ENCODE measurements at places on chromosomes 7 and 10.

GRCh38 chr10:102611514-102612087, 32.7 kb upstream of the TRIM8 start:
- no peak for DNase-seq

- no peak for DNase-seq
These were observed 79.3 kb downstream of the CSTF2T start for GRCh38 chr10:51620131-51620530.

DNA sequence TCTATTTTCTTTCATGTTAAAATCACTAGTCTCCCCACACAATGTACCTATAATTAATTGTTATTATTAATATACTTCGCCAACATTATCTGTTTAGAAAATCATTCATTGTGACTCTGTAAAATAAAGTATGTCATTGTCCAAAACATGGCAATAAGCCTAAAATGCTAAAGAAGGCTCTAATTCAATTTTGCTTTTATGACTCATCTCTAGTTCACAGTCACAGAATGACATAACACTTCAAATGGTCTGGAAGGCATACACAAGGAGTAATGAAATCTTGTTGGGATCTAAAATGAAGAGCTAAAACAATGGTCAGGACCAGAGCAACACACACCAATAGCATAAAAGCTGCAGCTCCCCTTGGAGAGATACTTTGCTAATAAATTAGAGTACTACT, 505.8 kb downstream of the GPAM start:
- DNase-seq = no peak

DNA sequence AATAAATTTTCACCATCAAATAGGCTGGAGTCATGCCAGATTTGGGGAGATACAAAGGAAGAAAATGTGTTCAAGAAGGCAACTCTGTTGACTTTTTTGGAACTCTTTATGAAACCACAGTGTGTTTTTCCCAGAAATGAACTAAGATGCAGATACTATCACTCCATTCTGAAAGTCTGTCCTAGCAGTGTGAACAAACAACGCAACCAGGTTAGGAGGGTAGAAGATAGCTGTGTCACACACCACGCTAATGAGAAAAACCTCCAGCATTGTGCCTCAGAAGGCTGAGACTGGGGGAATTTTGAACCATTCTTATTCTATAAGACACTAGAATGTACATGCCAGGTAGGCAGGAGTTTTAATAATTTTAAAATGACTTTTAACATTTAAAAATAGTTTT, 15.9 kb upstream of the ATP6V0A4 start:
- DNase-seq = no peak

- DNase-seq = no peak
These were observed 7.8 kb upstream of the SEC61A2 start for GRCh38 chr10:12121673-12122072.

Measured in CD4-positive, alpha-beta T cell treated with Interleukin-21 for 1 hour (primary cell).